ENCODE measurements at places on chromosomes 2 and 18.

DNA sequence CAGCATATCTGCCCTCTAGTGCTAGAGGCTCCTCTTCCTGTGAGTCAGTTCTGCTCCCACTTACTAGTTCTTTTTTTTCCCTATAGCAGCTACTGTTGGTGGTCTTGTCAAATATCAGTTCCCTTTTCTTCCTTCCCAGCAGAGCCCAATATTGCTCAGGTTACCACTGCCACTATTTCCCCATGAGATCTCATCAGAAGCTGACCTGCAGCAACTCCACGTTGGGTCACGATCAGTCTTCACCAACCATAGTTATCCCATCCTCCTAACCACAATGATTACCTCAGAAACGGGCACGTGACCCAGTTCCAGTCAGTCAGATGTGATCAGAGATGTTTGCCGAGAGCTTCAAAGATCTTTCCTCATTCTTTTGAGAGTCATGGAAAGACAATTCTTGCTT lies 59.7 kb upstream of the CAPN13 start:
- DNase-seq = no peak

DNA sequence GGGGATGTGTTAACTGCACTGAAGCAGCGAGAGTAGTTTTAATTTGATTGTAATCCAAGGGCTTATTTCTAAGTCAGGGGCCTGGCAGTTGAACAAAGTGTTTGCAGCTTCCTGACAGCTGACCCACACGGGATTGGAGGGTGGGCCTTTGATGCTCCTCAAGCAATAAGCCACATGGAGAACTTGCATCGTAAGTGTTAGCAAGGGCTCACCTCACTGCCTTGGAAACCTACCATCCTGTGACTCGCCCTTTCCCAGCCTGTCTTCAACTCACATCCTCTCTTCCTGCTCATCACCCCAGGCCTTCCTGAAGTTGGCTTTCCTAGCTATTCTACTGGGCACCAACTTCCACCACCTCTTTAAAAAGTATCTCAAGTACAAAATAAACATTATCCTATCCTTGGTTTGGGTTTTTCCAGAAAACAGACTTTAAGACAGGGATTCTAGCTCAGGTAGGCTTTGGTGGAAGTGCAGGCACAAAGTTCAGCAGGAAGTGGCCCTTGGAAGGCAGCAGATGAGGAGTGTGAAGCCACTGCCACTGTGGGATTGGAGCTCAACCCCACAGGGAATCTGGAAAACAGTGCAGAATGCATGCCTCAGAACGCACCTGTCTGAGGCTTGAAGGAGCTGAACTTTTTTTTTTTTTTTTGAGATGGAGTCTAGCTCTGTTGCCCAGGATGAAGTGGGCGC lies 31.6 kb downstream of the B3GNT2 start:
- DNase-seq = no peak

GRCh38 chr2:147156970-147157369 lies 687.9 kb upstream of the ACVR2A start:
- no peak for DNase-seq

DNA sequence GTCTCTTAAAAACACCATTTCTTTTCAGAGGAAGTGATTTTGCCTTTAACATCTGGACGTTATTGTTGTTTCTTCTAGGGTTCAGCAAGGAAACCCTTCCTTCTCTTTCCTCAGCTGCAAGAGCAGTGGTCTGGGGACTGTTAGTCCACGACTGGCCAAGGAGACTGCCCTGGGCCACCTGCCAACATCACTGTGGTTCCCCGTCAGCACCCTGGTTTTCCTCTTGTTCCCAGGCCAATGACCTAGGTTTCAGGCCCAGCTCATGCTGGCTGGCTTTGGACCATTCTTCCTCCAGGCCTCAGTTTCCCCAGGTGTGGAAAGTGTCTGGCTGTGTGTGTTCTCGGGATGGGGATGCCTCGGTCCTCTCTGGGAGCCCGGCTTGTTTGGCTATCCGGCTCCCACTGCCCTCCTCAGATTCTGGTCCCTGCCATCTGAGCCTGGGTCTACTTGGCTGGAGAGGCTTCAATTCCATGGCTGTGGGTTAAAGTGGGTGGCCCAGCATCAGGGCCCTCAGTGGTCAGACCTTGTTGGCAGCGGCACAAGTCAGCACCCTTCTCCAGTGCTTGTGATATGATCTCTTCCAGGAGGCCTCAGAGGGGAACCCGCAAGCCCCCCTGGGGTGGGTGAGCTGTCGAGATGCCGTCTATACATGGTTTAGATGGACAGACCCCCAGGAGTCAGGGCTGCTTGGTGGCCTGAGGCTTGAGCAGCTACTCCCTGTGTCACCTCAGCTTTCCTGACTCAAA lies 234.3 kb upstream of the HS6ST1 start:
- no peak for DNase-seq

- no peak for DNase-seq
These were observed 9.7 kb downstream of the RHBDD1 start for GRCh38 chr2:226845386-226846116.

- DNase-seq = no peak
These were observed 42.0 kb downstream of the DTNA start for GRCh38 chr18:34752056-34752455.

DNA sequence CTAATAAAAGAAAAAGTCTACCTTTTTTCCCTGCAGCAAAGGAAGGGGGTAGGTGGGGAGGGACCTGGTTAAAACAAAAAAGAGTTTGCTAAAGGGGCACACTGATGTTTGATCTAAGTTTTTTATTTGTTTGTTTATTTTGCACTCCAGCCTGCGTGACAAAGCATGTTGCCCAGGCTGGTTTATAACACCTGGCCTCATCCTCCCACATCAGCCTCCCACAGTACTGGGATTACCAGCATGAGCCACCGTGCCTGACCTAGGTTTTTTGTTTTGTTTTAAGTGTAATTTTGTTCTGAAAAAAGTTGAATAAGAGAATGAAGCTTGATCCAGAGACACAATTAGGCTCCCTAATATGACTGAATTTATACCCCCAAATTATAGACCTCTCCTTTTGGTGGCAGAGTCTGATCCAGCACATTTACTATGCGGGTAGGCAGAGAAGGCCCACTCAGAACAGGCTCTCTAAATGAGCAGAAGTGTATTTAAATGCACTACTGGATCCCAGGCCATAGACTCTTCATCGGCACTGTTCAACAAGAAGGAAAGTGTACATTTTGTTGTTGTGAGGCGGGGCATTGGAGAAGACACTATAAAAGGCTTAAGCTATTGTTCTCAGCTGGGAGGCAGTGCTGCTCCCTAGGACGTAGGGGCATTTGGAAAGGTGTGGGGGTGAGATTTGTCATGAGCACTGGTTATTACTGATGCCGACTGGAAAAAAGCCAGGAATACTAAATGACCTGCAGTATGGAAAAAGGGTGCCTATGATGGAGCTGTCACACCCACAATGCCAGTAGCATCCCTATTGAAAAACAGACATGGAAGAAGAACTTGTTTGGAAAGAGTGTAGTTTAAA lies 32.4 kb downstream of the MRPS9 start:
- DNase-seq = no peak

DNA sequence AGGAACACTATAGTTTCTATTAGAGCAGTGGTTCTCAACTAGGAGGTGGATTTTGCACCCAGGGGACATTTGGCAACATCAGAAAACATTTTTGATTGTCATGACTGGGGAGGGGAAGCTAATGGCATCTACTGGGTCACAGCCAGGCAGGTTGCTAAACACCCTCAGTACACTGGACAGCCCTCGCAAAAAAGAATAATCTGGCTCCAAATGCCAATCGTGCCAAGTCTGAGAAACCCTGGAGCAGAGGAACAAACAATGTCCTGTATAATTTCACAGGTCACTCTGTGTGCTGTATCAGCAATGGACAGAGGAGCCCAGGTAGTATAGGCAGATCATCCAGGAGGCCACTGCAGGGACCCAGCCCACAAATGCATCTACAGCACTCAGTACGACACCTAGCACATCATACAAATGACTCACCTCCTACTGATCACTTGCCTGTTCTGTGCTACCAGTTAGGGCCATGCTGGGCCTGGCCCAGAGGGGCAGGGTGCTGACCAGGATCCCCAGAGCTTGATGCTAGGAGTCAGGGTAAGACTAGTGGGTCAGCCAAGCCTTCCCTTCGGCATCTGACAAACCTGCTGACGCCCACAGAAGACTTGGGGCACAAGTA lies 37.6 kb downstream of the SFXN5 start:
- no peak for DNase-seq

- DNase-seq = no peak
These were observed 10.3 kb upstream of the FZD7 start for GRCh38 chr2:202023198-202023903.

GRCh38 chr18:23935804-23936203 lies 78.8 kb upstream of the TTC39C start:
- no peak for DNase-seq

DNA sequence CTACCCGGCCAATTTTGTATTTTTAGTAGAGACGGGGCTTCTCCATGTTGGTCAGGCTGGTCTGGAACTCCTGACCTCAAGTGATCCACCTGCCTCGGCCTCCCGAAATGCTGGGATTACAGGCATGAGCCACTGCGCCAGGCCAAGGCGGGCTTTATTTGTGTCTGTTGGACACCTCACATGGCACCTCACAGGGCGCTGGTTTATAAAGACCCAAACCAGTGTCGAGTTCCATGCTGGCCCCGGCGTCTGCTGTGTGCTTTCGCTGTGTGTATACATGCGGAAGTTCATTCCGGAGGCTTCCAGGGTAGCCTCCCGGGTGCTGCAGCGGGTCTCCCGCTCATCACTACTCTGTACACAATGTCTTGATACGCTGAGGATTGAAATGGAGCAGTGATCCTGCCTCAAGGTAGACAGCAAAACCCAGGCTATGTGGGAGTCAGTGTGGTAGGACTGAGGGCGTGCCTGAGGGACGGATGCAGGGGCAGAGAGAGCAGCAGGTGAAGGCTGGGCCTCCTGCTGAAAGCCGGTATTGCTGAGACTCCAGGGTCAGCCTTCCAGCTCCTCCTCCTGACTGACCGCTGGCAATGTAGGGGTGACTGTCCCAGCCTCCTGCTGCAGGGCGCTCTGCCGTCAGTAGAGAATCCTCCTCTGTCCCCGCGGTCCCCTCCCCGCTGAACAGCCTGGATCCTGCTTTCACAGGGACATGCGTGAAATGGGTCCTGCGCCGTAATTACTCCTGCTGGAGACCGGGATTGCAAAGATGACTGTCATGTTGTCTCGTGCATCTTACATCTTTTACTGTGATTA lies 22.7 kb downstream of the LDLRAD4 start:
- DNase-seq = no peak

- no peak for DNase-seq
These were observed 69.3 kb downstream of the KCNG2 start for GRCh38 chr18:79866889-79867574.

DNA sequence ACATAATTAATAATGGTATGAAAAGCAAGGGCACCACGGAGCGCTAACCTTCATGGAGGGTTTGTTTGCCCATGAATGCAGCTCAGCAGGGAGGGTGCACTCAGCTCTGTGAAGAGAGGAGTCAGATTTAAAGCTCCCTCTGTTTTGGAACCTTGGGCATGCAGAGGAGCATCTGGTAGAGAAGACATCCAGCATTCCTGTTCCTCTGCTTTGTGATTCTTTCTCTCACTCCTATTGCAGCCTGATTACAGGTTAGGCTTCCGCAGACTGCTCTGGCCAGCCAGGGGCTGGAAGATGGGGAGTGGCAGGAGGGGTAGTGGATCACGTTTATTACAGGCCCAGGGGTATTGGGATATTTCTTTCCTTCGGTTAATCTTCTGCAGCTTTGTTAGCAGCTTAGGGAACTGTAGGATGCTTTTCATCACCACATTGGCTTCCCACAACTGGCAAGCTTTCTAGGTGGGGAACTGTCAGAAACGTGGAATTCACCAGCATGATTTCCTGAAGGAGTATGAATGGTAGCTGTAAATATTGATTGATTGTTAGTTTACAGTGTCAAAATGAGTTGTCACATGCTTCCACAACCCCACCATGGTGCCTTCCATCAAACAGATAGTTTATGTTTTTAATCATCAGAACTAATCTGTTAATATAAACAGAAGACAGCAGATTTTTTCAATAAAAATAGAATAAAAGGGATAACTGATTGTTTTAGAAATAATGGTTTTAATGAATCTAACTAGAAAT lies 201.1 kb downstream of the VAPA start:
- DNase-seq = no peak

DNA sequence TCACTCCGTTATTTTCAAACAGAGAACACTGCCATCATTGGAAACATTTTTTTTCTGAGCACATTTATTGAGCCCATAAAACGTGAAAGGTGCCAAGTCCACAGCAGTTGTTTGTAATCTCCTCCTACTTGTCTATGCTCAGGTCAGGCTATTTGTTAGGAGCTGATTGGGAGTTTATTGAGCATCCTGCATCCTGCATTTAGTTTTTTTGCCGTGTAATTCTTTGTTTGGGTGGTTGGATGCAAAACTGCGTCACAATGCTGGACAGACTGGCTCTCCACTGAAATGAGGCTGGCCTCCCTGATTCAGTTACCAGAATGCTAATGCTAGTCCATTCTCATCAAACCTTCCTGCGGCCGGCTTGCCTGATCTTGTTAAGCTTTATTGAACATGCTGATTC lies 71.4 kb downstream of the RAPGEF4 start:
- no peak for DNase-seq

GRCh38 chr2:130795431-130795830 lies 40.1 kb downstream of the AMER3 start:
- DNase-seq = no peak

DNA sequence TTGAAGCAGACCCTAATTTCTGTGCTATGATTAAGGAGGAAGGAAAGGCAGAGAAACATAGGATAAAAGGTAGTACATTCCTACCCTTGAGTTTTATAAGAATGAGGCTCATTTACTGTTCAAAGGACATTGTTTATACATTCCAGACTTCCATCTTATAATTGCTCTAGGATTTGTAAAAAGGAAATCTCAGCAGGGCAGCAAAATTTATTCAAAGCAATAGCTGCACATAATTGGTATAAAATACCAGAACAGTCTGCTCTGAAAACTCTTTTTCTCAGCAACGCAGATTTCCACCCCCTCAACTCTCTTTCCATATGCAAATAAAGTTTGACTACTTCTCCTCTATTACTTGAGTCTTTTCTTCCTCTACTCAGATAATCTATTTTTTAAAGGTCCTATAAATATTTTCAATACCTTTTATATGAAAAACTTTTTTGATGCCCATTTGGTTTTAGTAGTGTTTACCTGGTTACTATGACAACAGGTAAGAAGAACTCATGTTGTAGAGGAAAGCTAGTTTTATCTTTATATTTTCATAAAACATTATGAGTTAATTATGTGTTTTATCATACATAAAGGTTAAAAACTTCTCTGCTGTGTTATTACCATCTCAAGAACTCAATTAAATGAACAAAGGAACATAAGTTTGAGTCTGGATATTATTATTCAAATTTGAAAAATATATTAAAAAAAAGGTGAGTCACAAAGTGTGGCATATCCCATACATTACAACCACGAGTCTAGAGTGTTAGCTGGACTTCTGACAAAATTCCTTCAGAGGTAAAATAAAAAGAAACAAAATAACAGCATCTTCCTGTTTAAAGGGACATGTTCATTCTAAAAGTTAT lies 19.9 kb downstream of the RBMS1 start:
- no peak for DNase-seq

Data from stimulated activated CD4-positive, alpha-beta T cell treated with anti-CD3 and anti-CD28 coated beads, TNF-alpha, amount 100 ng/mL, for 4 hours (primary cell).